Mesenteric fat pad (tissue), 1 donor: ENCODE measurements at places on chromosomes 3 and 15.
A peak's percentile ranks its signal among the peaks of the same experiment; 100 is the strongest.

DNA sequence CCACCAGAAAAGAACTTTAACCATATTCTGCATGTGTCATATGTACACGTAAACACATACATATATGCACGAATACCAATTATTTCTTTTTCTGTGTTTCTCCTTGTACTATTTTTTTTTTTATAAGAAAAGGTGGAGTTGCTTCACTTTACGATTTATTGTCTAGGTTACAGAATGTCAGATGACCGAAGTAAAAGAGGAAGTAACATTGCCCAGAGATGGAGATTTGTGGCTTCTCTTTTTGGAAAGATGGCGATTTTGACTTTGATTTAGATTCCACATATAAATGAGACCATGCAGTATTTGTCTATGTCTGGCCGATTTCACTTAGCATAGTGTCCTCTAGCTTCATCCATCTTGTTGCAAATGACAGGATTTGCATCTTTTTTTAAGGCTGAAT is 293.1 kb downstream of the SV2B start:
- no peak for DNase-seq

- DNase-seq: no peak
These were observed 404.8 kb downstream of the IGSF11 start for GRCh38 chr3:118629821-118630220.

DNA sequence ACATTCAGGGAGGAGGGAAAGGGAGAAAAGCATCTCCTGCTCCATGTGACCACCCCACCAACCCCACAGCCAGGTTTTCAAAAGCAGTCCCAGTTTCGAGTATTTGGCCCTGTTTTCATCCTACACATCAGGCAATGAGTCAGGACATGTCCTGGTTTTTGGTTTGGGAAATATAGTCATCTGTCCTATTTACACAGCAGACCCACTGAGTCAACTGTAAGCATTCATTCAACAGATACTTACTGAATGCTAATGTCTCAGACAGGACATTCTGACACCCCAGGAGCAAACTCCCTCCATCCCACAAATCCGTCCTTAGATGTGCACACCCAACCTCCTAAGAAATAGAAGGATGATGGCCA is 32.9 kb downstream of the IGDCC3 start:
- no peak for DNase-seq

- DNase-seq: no peak
These were observed 2.9 kb upstream of the EPHB3 start for GRCh38 chr3:184558726-184559125.

DNA sequence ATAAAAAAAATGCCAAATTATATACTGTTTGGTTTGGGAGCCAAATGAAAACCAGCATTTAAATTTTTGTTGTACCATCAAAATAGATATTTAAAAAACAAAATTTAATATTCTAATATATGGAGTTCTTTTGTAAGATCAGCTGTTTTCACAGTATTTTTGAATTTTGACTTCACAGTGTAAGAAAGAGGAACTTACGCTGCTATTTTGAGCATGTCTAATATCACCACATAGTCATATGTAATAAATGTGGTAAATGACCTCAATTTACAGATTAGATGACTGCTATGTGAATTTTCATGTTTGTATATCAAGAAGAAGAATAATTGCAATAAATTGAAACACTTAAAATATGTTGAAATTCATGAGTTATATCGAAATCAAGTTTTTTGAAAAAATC is 189.6 kb downstream of the ARRDC4 start:
- DNase-seq: no peak

DNA sequence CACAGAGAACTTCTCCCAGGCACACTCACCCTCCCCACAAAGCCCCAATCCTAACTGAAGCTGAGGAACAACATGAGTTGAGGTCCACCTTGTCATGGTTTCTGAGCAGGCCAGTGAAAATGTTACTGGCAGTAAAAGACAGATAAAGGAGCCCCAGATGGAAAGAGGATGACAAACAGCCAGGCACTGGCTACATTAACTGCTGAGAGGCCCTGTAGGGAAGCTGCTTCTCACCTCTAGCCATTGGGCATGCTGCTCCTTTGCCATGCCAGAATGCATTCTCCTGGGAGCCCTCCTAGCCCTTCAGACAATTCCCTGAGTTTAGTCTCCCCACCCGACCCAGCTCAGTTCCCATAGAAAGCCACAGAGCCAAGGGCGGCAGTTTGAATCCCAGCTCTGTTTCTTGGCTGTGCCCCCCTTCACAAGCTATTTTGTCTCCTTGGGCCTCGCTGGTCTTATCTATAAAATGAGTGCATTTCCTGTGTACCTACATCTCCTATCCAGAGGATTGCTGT is 60.5 kb downstream of the LMCD1 start:
- no peak for DNase-seq

- DNase-seq: no peak
These were observed 11.5 kb upstream of the PARL start for GRCh38 chr3:183896184-183896583.

GRCh38 chr3:81554801-81555200 is 206.6 kb downstream of the GBE1 start:
- DNase-seq: no peak

- no peak for DNase-seq
These were observed 63.6 kb upstream of the NR2E3 start for GRCh38 chr15:71746719-71747118.

GRCh38 chr3:125585595-125586223 is 9.6 kb downstream of the OSBPL11 start:
- no peak for DNase-seq

GRCh38 chr3:18431266-18431665 is 6.1 kb upstream of the SATB1 start:
- DNase-seq: no peak

DNA sequence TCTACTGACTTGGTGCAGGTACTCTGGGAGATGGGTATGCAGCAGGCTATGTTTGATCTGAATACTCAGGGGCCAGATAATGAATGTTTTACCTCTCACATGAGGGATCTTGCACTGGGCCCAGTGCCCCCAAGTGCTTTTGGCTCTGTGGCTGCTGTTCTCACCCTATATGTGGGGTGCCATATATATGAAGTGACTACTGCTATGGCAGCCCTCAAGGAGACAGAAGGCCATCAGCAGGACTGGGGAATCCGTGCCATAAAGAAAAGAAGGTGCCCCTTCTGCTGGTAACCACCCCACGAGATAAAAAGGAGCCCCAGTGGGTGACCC is 302.1 kb downstream of the ZPLD1 start:
- no peak for DNase-seq

DNA sequence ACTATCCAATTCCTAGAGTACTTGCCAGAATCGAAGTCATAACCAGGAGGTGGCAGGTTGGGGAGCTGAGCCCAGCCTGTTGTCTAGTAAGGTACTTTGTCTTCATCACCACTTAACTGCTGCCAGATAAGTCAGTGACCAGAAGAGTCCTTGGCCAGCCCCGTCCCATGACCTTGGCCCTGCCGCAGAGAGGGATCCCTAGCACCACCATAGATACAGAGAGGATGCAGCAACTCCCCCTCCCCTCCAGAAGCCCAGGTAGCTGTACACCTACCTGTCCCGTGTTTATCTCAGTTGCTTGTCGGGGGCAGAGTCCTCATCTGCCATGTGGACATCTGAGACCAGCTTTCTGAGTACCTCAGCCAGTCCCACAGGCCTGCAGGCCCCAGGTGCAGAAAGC is 153.6 kb upstream of the TP63 start:
- no peak for DNase-seq

- no peak for DNase-seq
These were observed 299.8 kb upstream of the GOLIM4 start for GRCh38 chr3:168395551-168395950.

GRCh38 chr3:71961378-71961777 is 176.4 kb upstream of the PROK2 start:
- DNase-seq: no peak

DNA sequence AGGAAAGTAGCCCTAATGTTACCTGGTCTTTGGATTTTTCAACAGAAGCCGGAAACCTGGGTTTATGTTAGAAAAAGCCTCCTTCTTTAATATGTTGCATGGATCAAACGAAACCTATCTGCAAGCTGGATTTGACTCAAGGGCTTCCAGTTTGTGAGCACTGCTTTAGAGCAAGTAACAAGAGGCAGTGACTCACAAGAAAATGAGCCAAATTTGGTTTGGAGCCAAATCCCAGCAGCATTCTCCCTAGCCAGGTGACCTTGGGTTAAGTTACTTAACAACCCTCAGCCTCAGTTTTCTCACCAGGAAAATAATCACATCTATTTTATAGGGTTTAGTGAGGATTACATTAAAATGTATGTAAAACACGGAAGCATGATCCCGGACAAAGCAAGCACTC is 215.2 kb upstream of the PRICKLE2 start:
- no peak for DNase-seq

DNA sequence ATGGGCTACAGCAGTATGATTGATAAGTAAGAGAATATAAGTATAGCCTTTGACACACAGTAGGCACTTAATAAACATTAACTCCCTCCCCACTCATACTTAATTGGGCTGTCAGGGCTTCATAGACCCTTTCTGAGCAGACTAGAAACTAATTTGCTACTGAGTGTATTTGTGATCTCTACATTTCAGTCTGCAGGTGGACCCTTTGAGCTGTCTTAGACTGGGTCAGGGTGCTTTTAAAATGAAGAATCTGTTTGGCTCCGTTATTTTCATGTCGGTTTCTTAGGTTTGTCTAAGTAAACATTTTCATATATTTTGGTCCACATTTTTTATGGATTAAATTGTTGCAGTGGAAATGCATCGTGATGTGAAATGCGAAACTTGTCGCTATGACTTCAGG is 50.3 kb upstream of the SELENOK start:
- DNase-seq: no peak

GRCh38 chr3:46080124-46080968 is 53.1 kb upstream of the XCR1 start:
- DNase-seq: no peak

DNA sequence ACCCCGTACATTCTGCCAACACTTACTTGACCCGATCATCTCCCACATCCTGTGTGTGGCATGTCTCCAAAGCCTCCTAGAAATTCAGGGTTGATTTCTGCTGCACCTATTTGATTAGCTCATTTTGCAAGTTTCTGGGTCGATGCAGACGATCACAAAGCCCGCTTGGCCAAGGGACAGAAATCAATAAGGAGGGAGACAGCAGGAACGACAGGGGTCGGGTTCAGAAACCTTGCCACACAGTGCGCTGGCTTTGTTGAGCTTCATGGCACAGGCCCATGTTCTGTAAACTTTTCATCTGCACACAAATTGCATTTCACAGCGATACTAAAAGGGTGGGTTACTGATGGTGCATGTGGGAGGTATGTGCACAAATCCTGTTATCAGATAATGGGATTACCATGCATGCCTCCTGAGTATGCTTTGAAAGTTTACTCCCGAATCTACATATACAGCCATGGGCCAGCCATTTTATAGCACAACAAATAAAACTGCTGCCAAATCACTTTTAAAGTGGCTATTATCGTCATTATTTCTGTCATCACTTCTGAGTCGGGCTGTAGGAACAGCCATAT is 95.9 kb upstream of the ATP11B start:
- no peak for DNase-seq

- DNase-seq: peak; percentile 59
These were observed 115.9 kb downstream of the ASB7 start for GRCh38 chr15:100718075-100718980.

DNA sequence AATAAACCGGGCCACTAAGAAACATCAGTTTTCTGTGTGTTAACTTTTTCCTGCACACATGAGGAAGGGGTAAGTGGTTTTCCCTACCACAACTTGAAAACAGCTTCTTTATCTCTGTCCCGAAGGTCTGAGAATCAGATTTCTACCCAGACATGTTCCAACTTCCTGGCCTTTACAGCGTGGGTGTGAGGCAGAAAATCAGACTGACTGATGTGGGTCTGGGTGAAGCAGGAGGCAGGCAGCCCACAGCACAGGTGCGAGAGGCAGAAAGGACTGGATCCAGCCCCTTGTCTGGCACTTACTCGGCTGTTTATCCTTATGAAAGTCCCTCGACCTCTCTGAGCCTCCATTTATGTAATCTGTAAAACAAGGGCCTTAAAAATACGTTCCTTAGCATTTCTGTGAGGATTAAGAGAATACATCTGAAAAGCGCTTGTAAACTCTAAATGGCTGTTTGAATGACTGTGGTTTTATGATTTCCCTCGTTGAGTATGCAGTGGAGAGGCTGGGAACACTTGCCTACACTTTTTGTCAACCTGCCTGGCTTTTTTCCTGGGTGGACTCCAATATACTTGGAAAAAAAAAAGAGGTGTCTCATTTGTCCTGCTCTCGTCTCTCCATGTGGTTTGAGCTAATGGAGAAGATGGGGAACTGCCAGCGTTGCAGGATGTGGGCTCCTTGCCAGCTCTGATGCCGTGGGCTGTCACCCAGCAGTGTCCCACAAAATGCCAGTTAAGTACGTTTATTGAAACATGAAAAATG is 3.1 kb downstream of the AGBL1 start:
- no peak for DNase-seq

DNA sequence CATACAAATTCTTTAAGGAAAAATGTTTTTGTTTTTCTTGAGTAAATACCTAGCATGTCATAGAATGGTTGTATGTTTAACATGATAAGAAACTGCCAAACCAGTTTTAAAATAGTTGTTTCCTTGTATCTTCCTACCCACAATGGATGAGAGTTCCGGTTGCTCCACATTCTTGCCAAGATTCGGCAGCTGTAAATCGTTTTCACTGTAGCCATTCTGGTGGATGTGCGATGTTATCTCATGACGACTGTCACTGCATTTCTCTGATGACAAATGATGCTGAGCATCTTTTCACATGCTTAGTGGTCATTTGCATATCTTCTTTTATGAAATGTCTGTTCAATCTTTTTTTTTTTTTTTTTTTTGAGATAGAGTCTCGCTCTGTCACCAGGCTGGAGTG is 36.6 kb upstream of the SH3GL3 start:
- no peak for DNase-seq

DNA sequence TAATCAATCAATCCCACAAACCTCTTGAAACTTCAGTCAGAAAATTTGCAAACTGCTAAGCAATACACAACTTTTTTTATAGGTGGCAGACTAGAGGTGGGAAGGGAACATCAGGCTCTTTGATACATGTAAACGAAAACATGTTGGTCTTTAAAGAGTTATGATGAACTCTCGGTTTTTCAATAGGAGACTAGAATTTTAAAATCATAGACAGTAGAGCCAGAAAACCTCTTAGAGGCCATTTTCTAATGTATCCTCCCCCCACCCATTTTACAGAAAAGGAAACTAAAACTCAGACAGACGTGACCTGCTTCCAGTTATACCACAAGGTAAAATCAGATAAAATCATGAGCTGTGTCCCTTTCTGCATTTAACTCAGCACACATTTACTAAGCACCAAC is 179.1 kb upstream of the LPP start:
- DNase-seq: no peak

GRCh38 chr15:23854912-23855659 is 168.0 kb upstream of the NDN start:
- DNase-seq: no peak

- DNase-seq: no peak
These were observed 173.3 kb downstream of the IL20RB start for GRCh38 chr3:137131081-137131480.
